ENCODE measurements at places on chromosomes 11 and 22. TPM values are rescaled to one million over a fixed set of nuclear protein-coding genes. Genes with fewer than 3 reads are reported as not detected.

GRCh38 chr11:81470446-81470845 lies 1263.2 kb downstream of the FAM181B start:
- DNase-seq = no peak

The ZNF143 gene
- 20.1 TPM for total RNA-seq

- DNase-seq = no peak
Observed at GRCh38 chr22:20179455-20180244, 28.8 kb upstream of the CCDC188 start.

DNA sequence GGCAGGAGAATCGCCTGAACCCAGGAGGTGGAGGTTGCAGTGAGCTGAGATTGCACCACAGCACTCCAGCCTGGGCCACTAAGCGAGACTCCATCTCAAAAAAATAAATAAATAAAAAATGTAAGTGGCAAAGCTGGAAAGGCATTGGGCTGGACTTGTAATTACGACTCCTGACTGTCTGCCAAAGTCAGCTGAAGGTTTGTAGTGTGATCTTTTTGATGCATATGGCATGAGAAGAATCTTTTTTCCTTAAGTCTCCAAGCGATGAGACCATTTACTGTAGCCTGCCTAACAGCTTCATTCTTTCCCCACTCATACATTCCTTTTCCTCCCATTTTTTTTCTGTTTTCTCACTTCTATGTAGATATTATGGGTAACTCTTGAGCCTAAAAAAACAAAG lies 24.8 kb downstream of the CTNND1 start:
- DNase-seq = no peak

DNA sequence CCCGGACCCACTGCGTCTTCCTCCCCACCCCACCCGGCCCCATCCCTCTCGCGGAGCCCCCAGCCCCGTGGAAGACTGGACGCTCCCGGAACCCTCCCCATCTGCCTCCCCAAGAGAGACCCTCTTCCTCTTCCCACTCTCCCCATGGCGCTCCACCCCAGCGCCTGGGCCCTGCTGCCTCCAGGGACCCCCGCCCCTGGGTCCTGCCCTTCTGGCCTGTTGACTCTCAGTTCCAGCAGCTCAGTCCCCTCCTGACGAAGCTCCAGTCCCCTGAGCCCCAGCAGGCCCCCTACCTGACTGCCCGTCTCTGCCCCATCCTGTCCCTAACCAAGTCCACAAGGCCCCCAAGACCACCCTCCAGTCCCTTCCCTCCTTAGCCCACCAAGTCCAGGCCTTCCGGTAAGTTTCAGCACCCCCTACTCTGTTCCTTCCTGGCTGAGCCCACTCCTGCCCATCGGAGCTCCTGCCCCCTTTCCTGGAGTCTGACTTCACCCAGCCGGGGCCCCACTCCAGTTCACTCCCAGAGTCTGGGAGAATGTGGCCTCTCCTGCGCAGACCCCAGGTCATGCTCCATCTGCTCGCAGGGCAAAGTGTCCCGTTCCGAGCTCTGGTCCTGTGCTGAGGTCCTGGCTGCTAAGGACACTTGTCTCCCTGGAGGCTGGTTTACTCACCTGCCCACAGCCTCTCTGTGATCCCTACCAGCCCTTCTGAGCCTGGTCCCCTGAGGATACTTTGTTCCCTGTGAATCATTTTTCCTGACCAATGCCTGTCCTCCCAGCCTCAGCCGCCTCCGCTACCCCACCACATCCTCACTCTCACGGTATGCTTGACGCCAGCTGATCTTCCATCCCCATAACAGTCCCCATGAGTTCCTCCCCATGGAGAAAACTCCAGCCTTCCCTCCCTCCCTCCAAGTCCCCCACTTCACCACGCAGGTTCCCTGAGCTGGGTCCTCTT lies 722 bp downstream of the IFITM10 start:
- DNase-seq = no peak

GRCh38 chr11:115067900-115068530 lies 389.7 kb downstream of the NXPE2 start:
- no peak for DNase-seq

The UVRAG gene
- total RNA-seq = 18.7 TPM

GRCh38 chr11:123357353-123357989 lies 72.6 kb upstream of the GRAMD1B start:
- DNase-seq = no peak

DNA sequence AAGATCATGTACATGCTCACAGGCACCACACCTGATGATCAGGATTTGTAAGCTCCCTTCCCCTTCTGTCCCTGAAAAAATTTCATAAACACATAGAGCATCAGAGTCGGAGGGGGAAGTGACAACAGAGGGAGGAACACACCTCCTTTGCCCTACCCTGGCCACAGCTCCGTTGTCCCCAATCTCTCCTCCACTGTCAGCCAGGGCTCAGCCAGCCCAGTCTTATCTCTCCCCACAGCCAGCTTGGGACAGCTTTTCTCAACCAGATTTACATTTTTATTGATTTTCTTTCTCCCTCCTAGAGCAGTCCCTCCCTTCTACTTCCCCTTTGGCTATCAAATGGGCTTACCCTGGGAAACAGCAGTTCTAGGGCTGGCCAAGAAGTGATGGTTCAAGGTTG lies 32.1 kb upstream of the TPBGL start:
- DNase-seq = no peak

DNA sequence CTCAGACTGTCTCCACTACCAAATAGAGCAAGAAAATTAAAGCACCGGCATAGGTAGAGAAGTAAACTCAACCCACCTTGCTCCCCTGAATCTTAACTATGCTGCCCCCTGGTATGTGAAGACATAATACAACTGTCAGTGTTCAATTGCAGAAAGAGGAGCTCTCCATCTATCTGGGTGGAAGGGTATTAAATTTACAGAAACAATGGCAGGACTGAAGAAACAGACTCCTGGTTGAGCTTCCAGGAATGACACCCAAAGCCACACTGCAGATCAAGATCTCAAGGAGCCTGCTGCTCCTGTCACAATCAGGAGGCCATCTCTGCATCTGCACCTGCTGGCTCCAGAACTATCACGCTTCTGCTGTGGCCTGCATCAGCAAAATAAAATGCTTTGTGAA lies 132.1 kb upstream of the BMAL1 start:
- DNase-seq = no peak

DNA sequence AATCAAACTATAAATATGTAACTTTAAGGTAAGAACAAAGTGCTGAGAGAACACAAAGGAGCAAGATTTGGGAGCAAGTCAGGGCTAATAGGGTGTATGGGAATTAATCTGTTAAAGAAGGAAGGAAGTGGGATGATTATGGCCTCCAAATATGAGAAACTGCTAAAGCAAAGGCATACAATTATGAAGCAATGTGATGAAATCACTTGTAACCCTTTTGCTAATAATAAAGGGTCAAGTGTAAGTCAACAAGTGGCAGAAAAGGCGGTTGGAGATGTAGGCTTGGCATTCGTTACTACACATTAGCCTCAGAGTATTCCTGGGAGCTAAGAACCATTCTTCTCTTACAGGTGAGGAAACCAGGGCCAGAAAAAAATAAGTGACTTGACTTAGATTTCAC lies 1002.3 kb upstream of the TENM4 start:
- no peak for DNase-seq

The FAM111B gene
- 0.28 TPM for total RNA-seq

The C11orf86 gene
- total RNA-seq = not detected

- no peak for DNase-seq
Observed at GRCh38 chr11:44573333-44573732, 7.9 kb downstream of the CD82 start.

GRCh38 chr11:130771708-130772107 lies 144.6 kb downstream of the SNX19 start:
- DNase-seq = no peak

The PATE2 gene
- total RNA-seq = not detected

DNA sequence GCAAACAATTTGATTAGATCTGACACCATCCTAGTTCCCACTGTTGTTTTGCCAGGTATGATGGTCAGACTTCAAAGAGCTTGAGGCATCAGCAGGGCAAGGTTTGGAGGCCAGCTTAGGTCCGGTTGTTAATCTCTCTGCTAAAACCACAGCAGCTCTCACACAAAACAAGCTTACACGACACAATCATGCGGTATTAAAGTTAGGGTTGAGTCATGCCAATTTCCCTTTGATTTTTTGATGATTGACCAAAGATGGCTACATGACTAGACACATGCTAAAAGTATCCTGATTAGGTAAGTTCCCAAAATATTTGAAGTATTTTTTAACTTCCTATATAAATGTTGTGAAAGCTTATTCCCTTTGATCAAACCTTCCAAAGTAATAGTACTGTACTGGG lies 145.9 kb downstream of the ELP4 start:
- no peak for DNase-seq

DNA sequence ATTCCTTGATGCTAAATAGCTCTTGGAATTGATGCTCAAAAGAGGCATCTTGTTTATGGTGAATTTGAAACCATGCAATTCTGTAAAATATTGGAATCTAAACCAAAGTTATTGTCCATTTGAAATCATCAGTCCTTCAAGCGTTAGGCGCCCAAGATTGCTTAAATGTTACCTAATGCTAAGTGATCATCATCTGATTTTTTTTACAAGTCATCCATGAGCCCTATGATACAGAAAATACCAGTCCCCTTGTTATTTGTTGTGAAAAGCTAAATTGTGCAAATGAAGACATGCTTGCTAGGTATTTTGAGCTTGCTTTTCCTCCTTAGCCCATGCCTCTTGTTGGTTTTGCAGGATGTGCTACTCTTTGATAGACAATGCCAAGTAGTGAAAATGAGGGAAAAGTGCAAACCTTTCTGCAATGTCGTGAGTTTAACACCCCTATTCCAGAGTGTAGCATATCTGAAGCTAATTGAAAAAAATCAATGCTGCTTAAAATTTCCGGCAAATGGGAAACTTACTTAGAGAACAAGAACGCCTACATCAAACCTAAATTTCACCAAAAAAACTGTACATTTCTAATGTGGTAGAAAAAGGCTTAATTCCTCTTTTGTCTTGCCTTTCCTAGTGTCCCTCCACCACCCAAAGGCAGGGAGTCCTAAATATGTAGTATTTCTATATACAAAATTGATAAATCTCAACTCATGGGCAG lies 1.9 kb downstream of the GRK3 start:
- no peak for DNase-seq

GRCh38 chr11:42200311-42200710 lies 740.9 kb upstream of the LRRC4C start:
- no peak for DNase-seq

- DNase-seq = no peak
Observed at GRCh38 chr22:21633481-21633880, 921 bp downstream of the CCDC116 start.

- no peak for DNase-seq
Observed at GRCh38 chr22:26624803-26625202, 3.0 kb downstream of the CRYBA4 start.

The DGAT2 gene
- 10.8 TPM for total RNA-seq

The SLC22A12 gene
- not detected for total RNA-seq

- no peak for DNase-seq
Observed at GRCh38 chr11:121467965-121468364, 15.2 kb upstream of the SORL1-AS1 start.

DNA sequence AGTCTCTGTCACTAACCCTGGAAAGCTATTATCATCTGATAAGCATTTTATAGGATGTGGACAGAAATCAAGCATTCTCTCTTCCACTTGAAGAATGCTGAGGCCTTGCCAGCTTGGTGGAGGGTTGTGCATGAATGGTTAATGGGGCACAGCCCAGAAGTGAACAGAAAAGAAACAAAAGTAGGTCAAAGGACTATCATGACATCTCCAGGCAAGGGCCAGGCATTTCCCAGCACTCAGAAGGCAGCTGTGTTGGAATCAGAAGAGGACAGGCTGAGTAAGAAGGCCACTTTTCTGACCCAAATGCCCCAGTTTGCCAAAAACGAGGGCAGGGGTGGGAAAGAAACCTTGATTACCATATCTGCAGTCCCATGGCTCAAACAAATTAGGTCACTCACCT lies 12.4 kb downstream of the TENM4 start:
- DNase-seq = no peak

The AASDHPPT gene
- 42.7 TPM for total RNA-seq
